ENCODE measurements at places on chromosomes 2 and 18.

- DNase-seq = peak; percentile 40
Observed at GRCh38 chr2:88765154-88765888, 73.8 kb downstream of the RPIA start.

- DNase-seq = no peak
Observed at GRCh38 chr2:65654496-65654895, 222.1 kb upstream of the SPRED2 start.

- no peak for DNase-seq
Observed at GRCh38 chr2:221975151-221975550, 323.6 kb downstream of the PAX3 start.

DNA sequence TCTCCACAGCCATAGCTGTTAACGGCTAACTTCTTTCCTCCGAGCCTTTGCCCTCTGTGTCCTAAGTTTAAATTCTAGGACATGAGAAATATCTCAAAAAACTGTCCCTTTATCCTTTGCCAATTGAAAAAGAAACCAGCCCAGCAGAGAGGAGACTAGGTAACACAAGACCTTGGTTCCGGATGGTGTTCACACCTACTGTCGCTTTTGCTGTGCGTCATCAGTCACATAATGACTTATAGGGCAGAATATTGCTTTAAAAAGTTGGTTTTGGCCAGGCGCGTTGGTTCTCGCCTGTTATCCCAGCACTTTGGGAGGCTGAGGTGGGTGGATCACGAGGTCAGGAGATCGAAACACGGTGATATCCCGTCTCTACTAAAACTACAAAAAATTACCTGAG, 66.2 kb downstream of the SP3 start:
- no peak for DNase-seq

DNA sequence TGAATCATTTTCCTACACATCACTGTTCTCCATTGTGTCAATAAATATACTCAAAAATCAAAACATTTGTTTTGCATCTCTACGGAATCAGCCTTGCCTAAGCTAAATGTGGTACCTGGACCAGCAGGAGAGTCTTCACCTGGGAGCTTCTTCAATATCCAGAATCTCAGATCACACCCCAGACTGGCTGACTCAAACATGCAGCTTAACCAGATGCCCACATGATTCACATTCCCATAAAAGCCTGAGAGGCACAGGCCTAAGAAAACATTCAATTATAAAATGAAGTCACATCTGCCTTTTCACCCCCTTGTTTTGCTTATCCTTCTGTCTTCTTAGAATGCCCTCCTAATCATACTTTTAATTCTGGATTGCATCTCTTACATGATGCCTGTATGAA, 1045.5 kb upstream of the NXPH2 start:
- DNase-seq = no peak

DNA sequence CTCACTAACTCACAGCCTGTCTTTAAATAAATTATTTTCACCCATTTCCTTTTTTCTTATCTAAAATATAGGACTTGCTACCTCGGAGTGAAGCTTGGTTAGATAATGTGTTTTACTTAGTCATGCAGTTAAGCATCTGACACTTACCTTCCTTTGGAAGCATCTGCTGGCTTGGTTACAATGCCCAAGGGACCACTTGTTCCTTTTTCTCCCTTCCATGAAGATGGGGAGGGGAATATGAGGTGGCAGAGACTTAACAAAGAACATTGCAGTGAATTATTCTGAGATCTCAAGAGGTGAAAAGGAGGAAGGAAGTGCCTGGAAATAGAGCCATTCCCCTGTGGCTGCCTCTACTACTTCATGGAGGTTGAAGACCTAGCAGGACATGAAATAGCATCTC, 145.4 kb upstream of the FOSL2 start:
- DNase-seq = no peak

Data from naive thymus-derived CD8-positive, alpha-beta T cell (primary cell).